Activated CD4-positive, alpha-beta T cell treated with anti-CD3 and anti-CD28 coated beads, Interleukin-2, amount 50 U/mL, for 1 hour (primary cell): ENCODE measurements at places on chromosomes 1 and 21.

GRCh38 chr1:227182012-227182411 is 136.3 kb downstream of the CDC42BPA start:
- no peak for DNase-seq

GRCh38 chr1:162902416-162902815 is 41.4 kb upstream of the CCDC190 start:
- DNase-seq: no peak

DNA sequence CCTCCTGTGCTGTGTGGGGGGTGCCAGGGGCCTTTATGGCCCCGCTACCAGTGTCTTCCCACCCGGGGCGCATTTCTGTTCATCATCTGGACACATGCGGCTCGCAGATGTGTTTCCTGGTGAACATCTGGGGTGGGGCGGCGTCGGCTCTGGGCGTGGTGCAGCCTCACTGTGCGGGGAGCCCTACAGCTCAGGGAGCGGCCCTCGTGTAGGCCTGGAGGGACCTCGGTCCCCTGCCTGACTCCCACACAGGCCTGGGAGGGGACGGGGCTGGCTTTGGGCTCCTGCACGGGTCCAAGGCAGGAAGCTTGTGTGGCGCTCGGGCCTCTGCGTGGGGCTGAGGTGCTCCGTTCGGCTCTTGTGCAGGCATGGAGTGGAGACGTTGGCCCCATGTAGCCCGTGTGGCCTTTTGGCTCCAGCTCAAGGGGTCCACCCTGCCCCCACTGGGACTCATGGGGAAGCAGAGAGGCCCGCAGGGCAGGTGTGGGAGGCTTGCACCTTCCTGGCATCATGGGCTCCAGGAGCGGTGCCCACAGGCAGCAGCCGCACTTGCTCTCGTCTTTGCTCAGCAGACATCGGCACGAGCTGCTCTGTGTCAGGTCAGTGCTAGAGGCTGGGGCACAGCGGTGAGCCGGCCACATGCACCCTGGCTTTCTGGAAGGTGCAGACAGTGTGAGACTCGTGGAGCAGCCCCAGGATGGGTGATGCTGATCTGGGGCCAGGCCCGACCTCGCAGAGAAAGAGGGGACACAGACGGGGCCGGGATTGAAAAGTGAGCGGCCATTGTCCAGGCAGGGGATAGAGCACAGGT is 90.1 kb upstream of the ACTRT2 start:
- DNase-seq: no peak

GRCh38 chr1:118077331-118078045 is 107.5 kb downstream of the SPAG17 start:
- DNase-seq: no peak

GRCh38 chr21:39504230-39504629 is 52.5 kb downstream of the SH3BGR start:
- DNase-seq: no peak

DNA sequence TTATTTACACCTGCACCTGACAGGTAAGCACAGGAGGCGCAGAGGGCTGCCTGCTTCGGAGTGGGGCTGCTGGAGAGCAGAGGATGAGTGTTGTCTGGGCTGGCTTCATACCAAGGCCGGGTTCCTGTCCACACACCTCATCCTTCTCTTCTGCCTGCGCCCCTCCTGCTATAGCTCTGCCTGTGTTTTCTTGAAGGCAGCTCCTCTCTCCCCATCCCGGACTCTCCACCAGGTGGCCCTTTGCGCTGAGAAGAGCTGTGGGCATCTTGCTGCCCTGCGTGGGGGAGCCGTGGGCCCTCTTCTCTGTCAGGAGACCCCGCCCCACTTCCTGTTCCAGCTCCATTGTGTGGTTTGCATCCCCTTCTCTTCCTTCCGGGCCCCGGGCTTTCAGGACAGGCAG is 35.0 kb downstream of the ARHGEF10L start:
- no peak for DNase-seq

DNA sequence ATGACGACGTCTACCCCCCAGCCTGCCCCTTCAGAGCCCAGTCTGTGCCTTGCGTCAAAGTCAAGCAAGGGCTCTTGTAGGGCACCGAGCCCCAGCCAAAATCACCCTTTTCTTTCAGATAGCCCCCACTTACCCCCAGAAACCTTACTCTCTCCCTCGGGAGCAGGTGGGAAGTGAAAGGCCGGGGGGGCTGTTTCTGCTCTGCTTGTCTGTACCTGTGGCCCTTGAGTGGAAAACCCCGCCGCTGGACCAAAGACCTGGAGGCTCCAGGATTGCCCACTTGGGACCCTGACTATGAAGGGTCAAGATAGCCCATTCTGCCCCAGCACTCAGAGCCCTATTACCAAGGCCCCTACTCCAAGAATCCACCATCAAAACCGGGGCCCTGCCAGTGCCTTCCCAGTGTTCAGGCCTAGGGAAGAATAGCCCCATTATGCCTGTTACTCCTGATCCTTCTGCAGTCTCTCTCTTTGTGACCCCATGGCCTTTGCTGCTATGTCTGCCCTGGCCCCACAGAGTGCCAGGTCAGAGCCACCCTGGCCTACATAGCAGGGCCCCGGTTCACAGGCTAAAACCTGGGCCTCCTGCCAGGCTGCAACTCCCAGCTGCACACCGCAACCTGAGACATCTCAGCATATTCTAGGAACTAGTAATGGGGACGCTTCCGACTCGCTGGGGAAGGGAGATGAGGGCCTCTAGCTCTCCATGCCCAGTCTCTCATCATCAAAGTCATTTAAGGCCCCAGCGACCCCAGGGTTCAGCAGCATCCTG is 22.2 kb upstream of the HPDL start:
- DNase-seq: no peak

GRCh38 chr1:7221826-7222694 is 436.8 kb downstream of the CAMTA1 start:
- no peak for DNase-seq

- DNase-seq: no peak
Measured at GRCh38 chr21:35559829-35560225, 500.5 kb downstream of the SETD4 start.

- DNase-seq: no peak
Measured at GRCh38 chr1:81799939-81800694, 617 bp upstream of the ADGRL2 start.

- no peak for DNase-seq
Measured at GRCh38 chr1:166026555-166026954, 140.2 kb downstream of the FAM78B start.

DNA sequence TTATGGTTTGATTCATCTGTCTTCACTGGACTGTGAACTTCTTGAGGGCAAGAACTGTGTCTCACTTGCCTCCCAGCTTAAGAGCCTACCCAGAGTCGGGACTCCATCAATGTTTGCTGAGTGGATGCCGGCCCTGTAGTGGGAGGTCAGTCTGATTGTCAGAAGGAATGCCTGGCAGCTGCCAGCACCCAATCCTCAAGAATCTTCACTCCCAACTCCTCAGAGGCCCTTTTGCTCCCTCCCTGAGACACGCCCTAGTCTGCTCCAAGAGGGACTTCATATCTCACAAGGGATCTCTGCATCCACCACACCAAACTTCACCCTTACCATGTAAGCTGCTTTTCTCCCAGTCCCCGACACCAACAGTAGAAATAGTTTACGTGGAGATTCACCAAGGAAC is 15.2 kb upstream of the KDM4A start:
- DNase-seq: no peak

GRCh38 chr1:167627865-167628641 is 2.0 kb upstream of the RCSD1 start:
- DNase-seq: peak; percentile 64

DNA sequence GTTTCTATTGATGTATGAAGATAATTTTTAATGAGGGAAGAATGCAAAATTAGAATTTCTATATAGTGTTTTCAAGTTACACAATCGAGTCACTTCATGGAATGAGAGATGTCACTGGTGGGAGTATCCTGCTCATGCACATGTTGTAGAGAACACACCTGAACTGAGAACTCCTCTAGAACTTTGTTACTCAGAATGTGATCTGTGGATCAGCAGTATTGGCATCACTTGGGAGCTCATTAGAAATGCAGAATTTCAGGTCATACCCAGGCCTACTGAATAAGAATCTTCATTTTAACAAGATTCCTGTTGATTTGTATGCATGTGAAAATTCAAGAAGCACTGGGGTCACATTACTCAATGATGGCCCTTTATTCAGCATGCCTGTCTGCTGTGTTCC is 28.8 kb downstream of the ZNF326 start:
- DNase-seq: no peak

- DNase-seq: no peak
Measured at GRCh38 chr1:165942927-165943597, 115.6 kb downstream of the UCK2 start.

- DNase-seq: no peak
Measured at GRCh38 chr1:41493117-41493536, 8.6 kb upstream of the EDN2 start.

DNA sequence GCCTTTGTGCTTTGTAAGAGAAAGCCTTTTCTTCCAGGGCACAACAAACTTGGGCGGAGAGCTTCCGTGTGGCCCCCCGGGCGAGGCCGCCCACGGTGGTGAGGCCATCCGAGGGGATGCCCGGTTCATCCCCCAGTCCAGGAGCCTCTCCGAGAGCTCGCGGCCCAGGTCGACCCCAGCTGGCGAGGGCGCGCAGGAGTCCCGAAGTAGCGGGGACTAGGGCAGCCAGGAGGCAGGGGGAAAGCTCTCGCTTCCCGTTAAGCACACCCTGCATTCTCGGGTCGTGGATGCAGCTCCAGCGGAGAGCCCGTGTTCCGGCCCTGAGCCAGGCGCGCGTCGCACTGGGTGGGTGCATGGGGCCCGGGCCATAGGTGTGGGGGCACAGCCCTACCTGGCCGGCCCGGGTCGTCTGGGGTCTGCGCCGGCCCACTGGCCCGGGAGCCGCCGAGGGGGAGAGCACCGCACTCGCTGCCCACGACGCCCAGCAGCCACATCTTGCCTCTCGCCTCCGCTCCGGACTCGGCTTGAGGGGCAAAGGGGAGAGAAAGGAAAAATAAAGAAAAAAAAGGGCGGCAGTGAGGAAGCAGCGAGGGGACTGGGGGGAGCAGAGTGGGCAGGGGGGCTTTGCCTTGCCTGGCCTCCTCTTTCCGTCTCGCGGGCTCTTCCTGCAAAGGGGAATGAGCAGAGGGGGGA is 1.8 kb downstream of the RNF220 start:
- DNase-seq: peak; percentile 8

- no peak for DNase-seq
Measured at GRCh38 chr1:115671176-115671934, 29.6 kb downstream of the VANGL1 start.

DNA sequence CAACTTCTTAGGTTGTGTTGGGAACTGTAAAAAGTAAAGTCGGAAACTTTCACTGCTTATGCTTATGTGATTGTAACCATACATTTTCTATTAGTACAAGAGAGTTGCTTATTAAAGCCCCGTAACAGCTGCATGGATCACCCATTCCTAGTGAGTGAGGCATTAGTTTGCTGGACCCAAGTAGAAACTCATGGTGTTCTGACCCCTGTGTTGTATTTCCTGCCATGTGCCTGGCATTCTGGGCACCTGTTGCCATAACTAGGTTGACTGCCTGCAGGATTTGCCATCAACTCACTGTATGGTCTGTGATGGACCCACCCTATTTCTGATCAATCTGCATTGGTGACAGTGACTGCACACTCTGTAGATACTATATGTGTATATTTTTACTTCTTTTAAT is 173.0 kb downstream of the PGBD5 start:
- DNase-seq: no peak

- no peak for DNase-seq
Measured at GRCh38 chr21:14675774-14676530, 129.8 kb upstream of the SAMSN1 start.

- DNase-seq: no peak
Measured at GRCh38 chr1:21614419-21615115, 54.6 kb downstream of the RAP1GAP start.

DNA sequence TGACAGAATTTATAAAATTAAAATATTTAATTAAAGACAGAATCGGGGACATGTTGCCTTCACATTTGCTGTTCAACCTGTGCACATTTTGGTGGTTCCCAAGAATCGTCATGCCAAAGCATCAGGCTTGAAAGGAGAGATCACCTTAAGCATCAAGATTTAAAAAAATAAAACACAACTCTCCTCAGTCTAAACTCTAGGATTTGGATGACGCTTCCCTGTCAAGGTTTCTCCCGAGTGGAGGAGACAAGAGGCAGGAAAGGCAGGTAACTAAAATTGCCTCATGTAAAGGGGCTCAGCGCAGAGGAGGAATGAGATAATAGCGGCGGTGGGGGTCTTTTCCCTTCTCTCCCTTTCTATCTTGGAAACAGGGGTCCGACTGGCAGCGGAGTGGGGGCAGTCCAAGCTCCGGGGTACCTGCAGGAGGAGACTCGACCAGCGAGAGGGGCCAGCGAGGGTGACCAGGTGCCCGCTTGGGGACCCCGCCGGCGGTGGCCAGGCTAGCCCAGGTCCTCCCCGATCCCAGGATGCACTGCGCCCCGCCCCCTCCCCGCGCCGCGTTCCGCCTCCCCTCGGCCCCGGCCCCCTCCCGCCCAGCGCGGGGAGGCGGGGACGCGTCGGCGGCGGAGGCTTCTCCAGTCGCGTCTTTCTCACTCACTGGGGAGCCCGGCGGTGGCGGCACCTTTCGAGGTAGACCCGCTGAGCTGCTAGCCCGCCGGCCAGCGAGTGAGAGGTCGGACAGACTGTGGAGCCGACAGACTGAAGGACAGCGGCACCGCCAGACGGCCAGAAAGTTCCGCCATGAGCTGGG is at the start of gene FNBP1L:
FNBP1L (plus strand) TSS at position 638 of the 811 bp plus-strand sequence; CDS start at position 802, 164 bp downstream.
- peak; percentile 51 for DNase-seq

- DNase-seq: no peak
Measured at GRCh38 chr1:118290046-118290445, 105.0 kb upstream of the SPAG17 start.
